ENCODE measurements at places on chromosomes 6 and 20.

DNA sequence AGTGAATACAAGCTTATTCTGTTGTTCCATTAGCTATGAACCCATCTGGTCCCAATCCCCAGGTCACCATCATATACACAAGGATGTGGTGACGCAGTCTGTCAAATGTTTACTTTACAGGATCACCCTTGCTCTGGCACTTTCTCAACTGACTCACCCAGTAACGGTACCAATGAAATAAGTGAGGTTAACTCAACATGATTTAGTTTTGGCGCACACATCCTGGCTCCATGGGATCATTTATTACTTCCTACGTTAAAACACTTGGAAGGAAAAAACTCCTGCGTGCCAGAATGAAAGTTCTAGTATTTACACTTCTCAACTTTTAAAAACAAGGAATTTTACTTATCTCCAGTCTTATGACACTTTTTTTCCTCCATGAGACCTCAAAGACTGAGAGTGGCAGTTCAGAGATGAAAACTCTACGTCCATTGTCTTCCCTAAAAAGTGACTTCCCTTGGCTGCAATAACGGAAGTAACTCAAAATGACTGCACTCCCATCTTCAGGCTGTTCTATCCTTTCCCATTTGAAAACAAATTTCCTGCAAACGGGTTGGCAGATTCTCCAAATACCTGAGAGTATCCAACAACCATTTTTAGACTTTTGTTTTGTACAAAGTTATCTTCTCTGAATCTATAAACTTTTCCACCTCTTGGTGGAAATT, 15.9 kb downstream of the AGPAT4 start:
- DNase-seq: no peak

DNA sequence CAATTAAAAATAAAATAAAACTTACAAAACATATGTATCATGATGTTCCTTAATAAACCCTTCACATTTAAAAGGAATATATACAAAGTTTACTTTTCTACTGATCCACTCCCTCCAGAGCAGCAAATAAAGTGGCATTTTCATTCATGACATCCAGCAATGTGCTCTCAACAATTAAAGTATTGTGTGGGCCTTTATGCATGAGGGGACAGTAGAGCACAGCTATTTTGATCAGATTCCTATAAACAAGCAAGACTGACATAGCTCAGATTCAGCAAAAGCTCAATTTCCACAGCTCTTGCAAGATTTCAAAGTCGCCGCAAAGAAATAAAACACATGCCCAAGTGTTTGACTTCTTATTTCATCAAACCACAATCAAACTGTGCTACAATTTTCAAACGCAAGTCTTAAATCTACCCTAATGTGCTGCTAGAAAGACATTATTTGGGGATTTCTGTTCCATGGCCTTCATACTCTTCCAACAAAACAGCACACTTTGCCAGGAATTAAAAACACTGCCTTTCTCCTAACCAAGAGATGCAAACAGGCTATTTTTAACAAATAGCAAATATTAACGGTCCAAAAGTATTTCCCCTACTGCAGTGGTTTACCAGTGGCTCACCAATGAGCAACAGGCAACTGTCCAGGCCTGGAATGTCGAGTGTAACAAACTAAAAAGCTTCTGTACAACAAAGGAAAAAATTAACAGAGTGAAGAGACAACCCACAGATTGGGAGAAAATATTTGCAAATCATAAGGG, 52.3 kb downstream of the MBOAT1 start:
- DNase-seq: no peak

DNA sequence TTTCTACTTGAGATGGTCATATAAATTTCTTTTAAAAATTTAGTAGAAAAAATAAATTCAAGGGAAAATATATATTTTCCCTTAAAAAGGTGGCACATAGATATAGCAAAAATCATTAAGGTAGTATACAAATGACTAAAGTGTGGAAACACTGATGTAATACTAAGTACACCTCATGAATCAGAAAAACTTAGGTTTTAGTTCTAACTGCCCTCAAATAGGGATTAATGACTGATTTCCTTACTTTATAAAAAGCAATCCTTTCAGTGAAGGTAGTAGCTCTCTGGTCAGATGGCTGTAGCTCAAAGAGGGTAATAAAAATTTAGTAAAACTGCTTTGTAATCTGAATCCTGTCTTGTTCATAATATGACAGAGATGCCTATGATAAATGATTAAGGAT, 63.5 kb downstream of the FYN start:
- DNase-seq: no peak

DNA sequence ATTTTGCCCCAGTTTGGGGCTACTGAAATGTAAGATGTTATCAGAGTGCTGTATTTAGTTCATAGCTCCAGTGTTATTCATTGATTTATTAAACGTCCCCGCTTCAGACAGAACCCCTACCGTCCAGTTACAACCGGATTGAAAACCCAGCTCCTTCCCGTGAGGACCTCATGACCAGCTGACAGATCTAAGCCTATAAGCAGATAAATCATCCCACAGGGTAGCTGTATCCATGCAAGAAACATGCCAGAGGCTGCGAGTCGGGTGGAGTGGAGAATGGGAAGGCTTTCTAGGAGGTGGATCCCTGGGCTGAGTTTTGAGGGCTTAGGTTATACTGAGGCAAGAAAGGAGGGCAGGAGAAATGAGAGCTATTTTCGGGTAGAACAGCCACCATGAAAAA, 260.0 kb downstream of the ARID1B start:
- DNase-seq: no peak

DNA sequence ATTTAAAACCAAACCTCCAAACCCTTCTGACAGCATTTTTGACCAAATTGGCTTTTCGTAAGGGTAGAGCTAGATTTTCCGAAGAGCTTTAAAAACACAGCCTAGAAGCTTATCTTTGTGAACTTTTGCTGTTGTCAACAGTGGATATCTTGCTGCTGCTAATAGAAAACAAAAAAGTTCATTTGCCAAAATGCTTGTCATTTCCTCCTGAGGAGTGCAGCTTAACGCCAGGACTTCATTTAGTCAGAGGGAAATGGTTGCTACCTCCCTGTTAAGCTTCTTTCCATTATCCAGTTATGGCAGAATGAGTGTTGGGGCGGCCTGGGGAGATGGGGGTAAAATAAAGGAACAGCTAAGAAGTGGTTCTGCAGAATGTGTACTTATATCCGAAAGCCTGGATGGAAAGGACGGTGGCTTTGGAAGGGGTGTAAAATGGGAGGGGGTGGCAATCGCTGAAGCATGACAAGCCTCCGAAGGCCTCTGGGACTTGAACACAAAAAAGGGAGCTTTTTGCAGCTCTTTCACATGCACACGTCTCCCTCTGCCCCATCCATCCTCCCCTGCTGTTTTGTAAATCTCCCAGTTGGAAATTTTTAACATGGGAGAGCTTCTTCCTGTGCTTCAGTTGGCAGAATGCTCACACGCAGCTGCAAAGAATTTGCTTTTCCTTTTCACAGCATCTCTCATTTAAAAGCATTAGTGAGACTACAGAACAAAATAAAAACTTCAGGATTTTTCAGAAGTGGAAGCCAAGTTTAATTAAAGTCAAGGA, 22.5 kb downstream of the JARID2 start:
- DNase-seq: no peak

- no peak for DNase-seq
Observed at GRCh38 chr6:169289257-169289618, 35.6 kb upstream of the THBS2 start.

DNA sequence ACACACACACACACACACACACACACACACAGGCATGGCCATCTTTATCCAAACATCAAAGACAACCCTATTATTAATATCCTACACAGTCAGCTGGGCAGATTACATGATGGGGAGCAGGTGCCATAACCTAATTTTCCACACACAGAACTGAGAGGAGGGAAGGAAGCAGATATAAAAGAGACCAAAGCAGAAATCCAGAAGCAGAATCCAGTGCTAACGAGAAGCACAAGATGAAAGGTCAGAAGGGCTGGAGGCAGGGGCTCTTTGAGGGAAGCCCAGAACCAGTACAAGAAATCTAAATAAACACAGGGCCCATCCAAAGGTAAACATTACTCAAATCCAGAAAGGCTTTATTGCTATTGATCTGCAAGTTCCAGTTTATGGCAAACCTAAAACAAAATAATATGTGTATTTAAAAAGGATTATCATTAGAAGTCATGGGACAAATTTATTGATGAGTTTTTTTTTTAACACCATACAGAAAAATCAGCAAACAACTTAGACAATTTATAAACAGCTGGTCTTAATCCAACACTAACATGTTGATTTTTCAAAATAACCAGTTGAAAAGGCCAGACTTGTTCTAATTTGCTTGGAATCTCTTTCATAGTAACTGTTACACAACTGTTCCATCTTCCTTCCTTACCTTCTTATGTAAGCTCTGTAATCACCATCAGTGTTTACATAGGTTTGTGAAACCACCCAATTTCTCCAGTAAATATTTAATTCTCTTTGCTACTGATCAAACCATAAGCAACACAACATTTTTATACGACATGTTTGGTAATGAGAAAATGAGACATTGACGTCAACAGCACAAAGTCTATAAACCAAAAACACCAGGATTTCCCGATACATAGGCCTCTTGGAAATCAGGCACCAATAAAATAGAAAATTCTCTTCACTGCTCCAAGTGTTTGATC, 34.2 kb downstream of the SLC23A2 start:
- DNase-seq: no peak

DNA sequence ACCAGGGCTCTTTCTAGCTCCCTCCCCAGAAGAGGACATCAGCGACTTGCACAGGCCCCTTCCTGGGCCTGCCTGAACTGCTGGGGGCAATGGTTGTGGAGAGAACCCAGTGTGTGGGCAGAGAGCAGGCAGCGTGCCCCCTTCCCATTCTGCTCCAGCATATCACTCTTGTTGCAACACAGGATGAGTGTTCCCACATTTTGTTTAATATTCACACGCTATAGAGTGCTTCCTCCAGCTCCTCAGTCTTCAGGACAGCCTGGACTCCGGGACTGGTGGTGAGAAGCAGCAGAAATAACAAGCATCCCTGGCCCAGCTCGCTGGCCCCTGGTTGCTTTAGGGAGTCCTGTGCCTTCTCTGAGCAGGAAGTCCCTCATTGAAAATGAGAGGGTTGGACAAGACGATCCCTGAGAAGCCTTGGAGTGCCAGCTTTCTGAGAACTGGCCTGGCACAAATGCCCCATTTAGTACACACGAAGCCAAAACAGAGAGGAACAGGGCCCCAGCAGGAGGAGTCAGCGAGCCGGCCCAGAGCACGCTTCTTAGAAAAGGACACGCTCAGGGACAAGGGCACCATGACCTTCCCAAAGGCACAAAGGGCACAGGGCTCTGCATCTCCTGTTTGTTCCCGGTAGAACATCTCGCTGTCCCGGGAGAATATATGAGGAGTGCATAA, 84.2 kb upstream of the FOXC1 start:
- no peak for DNase-seq

DNA sequence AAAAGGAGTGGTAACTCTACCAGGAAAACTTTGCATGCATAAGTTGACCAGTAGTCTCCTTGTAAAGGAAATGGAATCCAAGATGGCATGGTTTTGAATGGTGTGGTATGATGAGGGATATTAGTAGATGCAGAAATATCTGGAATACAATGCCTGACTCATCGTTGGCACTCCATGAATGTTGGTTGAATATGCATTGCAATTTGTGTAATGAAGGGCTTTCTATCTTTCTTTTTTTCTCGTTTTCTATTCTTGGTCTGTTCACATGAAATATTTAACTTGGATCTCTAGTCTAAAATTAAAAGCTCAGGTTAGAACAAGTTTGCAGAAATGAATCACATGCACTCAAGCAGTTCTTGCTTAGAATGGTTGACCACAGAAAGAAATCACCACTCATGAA, 277.3 kb upstream of the PRND start:
- DNase-seq: no peak

DNA sequence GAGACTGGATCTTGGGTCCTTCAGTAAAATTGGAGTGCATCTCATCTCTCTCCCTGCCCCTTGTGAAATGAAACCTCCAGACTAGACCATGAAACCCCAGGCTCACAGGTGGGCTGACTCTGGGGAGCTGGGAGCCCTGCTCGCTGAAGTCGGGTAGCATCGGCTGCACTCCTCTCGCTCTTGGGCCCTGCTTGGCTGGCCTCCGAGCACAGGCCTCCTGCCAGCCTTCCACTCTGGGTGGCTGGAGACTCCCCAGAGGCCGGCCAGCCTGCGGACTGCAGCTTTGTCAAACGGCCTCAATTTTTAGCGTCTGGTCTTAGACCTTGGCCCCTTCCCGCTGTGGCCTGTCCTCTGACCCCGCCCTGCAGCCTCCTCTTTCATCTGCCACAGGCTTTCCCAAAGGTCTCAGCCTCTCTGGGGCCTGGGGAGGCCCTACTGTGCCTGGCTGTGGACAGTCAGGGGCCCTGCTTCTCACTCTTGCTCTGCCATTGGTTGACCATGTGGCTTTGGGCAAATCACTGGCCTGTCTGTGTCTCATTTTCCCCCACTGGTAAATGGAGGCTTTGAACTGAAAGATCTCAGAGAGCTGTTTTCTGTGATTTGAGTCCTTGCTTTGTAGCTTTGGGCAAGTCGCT, 45.1 kb downstream of the SRC start:
- no peak for DNase-seq

DNA sequence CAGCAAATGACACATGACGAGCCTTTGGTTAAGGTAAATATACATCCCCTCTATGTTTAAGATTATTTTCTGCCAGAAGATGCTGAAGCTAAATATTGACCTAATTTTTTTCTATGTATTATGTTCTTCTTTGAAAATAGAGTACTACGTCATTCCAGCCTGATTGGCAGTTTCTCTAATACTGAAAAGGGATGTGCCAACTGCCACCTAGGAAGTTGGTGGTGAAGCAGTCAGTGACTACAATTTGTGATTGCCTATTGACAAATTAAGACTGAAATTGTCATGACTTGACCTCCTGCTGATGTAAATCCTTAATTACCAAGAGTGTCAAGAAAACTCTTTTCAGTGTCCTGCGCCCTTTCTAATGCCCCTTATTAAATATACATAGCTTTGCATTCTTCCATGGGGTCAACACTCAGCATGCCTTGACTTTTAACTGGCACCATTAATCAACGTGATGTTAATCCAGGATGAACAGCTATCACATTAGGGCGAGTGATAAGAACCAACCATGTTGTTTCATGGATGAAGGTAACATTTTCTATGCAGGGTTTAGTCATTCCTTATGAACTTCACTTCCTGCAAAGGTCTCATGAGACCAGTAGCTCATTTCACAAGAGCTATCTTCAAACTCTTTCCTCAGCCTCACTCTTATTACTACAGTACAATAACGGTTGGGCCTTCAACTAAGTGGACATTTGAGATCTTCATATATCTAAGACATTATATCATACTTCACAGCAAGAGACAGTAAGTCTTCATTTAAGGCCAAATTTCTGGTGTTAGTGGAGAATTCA, 22.5 kb upstream of the SGK1 start:
- DNase-seq: no peak

DNA sequence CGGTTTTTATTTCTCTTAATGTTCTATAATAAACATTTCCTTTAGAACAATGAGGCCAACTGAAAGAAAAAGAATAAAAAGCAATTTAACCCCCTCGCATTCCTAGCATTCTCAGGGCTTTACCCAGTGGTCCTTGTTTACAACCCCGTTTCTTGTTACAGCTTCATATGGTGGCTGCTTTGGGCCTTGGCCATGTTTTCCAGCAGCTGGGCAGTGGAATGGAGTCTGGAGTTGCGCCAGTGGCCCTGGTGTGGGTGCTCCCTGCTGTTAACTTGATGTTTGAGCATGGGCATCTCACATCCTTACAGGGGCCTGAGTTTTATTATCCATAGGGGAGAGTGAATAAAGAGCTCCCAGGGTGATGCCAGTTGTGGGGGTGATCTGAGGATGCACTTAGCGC, 18.8 kb downstream of the EFCAB8 start:
- DNase-seq: no peak

Data from NCI-H187 treated with DMSO at 0.1 percent for 48 hours (cell line).